Activated T-cell treated with anti-CD3 and anti-CD28 coated beads for 4 hours (primary cell): ENCODE measurements at places on chromosomes 4 and X.

- no peak for DNase-seq
Measured at GRCh38 chr4:165199722-165200121, 7.6 kb upstream of the KLHL2 start.

GRCh38 chr4:151921386-151921785 is 160.6 kb upstream of the GATB start:
- no peak for DNase-seq

GRCh38 chr4:7506119-7506518 is 71.4 kb upstream of the PSAPL1 start:
- no peak for DNase-seq

DNA sequence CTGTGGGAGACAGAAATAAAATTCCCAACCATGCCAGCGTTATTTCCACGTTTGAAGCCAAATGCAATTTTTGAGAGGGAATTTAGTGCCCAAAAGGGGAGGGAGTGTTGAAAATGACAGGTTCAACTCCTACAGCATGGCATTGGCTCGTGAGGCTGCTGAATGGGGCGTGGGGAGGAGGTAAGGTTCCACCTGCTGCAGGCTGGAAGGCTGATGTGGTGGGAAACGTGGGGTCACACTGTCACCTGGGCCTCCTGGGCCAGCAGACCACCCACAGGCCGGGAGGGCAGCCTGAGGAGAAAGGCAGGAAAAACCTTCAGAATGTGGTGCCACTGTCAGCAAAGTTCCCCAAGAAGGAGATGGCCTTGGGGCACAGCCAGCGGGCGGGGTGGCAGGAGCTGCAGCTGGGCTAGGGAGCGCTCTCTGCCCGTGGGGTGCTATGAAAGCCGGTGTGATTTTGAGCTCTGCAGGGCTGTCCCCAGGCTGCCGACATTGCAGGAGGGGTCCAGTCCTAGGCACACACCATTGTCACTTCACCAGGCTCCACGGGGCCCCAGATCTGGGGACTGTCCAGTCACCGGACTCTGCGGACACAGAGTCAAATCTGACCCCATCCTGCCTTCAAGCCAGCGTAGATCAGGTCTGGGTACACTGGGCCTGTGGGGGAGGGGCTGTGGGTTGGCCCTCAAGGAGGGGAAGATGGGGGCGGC is 19.6 kb downstream of the MSANTD1 start:
- no peak for DNase-seq

- no peak for DNase-seq
Measured at GRCh38 chr4:3290476-3290875, 2.3 kb upstream of the RGS12 start.

DNA sequence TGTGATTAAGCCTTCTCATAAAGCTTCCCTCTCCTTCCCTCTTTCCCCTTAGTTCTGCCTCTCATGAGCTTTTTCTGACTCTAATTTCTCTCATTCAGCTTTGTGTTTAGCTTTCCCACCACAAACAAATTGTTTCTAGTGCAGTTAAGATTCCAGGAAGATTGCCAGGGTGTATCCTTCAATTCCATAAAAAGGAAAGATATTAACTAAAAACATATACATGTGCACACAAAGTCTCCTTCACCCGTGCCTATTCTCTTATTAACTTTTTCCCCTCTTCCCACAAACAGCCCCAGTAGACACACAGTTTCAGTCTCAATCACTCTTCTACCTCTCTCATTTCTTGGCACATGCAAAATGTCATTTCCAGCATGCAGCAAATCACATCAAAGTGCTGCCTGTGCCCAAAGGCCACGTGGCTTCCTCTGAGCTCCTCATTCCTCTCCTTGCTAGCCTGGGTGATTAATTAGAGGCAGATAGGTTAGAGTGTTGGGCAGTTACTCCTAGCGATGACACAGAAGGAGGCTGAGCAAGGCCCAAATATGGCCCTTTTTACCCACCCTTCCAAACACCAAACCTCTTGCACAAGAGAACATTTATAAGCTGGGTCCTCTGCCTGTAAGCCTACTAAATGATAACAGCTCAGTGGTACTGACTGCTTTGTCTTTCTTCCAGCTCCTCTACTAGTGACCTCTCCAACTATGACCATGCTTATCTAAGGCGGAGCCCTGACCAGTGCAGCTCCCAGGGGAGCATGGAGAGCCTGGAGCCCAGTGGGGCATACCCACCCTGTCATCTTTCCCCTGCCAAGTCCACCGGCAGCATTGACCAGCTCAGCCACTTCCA is 159.6 kb downstream of the SOWAHB start:
- no peak for DNase-seq

- no peak for DNase-seq
Measured at GRCh38 chrX:112341598-112341997, 259.0 kb upstream of the TRPC5 start.

GRCh38 chr4:37936889-37937498 is 23.2 kb upstream of the PTTG2 start:
- DNase-seq: no peak

DNA sequence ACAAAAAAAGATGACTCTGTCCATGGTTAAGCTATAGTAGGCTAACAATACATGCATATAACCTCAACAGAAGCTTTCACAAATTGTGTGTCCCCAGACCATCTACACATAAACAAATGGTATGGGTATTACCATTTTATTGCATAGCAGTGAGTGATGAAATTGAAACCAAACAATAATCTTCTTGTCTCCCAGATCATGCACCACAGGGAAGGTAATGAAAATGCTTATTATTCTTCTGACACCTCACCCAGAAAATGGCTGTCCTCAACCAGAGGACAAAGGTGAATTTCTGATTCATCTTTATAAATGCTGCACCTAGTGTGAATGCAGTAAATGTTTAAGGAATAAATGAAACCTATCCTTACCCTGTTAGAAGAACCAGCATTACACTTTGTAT is 8.0 kb downstream of the PRSS12 start:
- no peak for DNase-seq

DNA sequence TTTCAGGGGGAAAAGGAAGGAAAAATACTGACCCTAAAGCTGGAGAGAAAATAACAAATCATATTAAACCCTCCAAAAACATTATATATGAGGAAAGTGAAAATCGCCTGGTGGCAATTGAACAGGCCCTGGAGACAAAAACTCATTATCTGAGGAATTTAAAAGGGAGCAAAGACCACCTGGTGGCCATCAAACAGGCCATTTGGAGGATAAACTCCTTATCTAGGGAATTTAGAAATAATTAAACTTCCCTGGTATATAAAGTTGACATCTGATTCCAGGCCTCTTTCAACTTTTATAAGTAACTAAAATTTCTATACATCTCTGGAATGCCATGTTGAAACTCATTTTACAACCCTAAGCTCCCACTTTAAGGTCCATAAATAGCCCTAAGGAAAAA is 35.2 kb downstream of the CHM start:
- no peak for DNase-seq

DNA sequence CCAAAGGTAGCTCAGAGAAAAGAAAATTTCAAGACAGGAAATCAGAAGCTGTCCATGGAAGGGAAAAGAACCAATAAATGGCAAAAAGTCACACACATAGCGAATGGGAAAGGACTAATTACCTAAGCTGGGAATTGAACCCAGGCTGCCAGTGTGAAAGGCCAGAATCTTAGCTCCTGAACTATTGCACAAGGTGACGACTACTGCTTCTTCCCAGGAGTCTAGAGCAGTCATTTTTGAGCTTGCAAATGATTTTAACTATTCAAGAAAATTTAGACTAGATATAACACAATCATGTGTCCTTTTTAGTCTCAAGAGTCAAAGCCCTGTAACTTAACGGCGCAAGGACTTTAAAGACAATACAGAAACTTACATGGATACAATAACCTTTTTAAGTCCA is 34.1 kb upstream of the ZNF81 start:
- no peak for DNase-seq

DNA sequence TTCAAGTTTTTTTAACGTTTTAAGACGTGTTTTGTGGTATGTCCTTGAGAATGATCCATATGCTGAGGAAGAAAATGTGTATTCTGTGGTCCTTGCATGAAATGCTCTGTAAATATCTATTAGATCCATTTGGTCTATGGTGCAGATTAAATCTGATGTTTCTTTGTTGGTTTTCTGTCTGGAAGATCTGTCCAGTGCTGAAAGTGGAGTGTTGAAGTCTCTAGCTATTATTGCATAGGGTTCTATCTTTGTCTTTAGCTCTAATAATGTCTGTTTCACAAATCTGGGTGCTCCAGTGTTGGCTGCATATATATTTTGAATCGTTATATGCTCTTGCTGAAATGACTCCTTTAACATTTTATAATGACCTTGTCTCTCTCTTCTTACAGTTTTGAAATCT is 122.5 kb downstream of the RPA4 start:
- no peak for DNase-seq

- DNase-seq: no peak
Measured at GRCh38 chr4:95355021-95355420, 193.8 kb downstream of the UNC5C start.

GRCh38 chr4:122758033-122758432 is 25.5 kb downstream of the BBS12 start:
- no peak for DNase-seq

DNA sequence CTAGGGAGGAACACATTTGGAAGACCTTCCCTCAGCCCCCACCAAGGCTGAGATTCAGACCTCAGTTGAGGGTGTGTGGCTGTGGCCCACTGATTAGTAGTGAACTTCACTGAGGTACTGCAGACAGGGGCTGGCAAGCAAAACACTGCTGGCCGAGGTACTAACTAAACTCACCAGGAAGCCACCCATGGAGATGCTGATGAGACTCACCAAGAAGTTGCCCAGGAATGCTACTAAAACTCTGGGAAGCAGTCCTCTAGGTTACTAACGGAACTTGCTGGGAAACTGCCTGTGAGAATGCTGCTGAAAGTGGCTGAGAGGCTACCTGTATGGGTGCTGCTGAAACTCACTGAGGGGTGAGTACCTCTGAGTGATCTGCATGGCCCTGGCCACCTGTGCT is 372.4 kb upstream of the RPS6KA3 start:
- no peak for DNase-seq

DNA sequence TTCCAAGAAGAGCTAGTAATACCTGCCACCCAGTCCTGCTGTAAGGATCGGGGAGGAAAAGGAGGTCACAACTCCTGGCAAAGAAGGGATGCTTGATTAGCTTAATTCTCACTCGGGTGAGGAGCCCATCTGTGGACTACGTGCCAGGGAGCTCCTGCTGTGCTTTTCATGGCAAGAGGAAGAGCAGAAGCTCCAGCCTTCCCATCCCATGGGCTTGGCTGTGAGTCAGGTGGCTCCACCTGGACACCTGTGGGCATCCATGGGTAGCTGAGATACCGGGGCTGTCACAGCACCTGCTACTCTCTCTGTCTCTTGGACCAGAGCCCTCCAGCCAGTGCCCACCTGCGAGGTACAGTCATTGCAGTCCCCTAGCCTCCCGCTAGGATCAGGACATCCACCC is 18.0 kb downstream of the CLNK start:
- DNase-seq: no peak

DNA sequence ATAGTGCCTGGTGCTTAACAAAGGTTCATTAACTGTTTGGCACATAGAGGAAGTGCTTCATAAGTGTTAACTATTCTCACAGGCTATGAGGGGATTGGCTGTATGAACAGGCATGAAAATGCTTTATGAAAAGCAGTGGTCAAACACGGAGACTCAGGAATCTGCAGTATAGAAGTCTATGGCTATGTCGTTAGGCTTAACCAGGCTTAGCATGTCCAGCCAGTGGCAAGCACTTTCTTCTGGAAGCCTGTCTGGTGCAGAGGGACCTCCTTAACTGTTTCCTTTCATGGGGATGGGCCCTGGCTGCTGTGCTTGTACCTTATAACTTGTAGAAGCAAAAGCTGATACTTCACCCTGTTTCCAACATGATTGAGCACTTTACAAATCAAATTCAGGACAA is 78.4 kb downstream of the PPEF2 start:
- no peak for DNase-seq

- no peak for DNase-seq
Measured at GRCh38 chrX:103253608-103254007, 1.3 kb downstream of the TCEAL8 start.

- DNase-seq: no peak
Measured at GRCh38 chrX:49166914-49167739, 4.6 kb downstream of the MAGIX start.

DNA sequence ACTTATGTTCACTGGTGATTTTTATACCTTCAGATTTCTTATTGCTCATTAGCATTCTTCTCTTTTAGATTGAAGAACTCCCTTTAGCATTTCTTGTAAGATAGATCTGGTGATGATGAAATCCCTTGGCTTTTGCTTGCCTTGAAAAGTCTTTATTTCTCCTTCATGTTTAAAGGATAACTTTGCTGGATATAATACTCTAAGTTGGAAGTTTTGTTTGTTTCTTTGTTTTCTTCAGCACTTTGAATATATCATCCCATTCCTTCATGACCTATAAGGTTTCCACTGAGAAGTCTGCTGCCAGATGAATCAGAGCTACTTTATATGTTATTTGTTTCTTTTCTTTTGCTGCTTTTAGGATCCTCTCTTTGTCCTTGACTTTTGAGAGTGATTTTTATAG is 18.5 kb downstream of the CC2D2A start:
- no peak for DNase-seq

- no peak for DNase-seq
Measured at GRCh38 chrX:46461660-46462191, 83.5 kb downstream of the ZNF674 start.
